ENCODE measurements at places on chromosomes 6 and 20.

DNA sequence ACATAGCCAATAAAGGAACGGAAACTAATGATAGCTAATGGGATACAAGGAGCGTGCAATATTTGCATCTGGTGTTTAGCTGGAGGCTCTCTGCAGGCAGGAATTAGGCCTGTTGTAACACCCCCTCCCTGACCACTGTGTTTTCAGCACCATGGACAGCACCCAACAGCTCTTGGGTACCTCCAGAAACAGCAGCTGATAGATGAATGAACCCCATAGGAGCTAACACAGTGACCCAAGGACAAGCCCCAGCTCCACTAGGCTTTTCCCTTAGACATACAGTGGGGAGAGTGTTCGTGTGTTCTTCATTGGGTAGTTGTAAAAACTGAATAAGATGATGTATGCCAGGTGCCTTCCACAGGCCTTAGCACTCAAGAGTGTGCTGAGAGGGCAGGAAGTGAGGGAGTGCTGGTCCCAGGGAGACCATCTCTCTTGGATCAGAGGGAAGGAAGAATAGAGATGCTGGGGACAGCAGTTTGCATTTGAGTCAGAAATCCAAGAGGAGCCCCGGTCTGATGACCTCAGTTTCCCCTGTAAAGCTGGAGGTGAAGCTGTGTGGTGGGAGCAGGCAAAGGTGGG lies 161.3 kb downstream of the PHACTR3 start:
- no peak for DNase-seq

DNA sequence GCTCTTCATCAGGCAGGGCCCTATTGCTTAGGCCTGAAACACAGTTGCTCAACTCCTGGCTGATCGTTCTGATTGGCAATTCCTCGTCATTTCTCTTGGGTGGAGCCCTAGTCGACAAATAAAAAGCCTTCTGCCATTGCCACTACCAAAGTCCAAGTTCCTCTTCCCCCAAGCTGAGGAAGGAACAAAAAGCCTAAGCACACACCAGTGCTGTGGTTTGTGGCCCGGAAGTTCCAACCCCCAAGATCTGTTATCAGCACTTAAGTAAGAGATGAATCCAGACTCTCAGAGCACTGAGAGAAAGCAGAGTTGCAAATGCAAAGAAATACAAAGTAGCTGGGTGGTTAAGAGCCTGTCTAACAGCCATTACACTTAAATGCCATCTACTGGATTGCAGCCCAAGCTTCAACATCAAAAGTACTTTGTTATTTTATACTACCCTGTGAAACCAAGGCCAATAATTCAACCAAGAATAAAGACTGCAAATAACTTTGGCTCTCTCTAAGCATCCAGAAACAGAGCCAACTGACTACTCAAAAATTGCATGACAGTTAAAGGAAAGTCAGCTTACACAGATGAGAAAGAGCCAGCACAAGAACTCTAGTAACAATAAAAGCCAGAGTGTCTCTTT lies 1024.0 kb downstream of the GRIK2 start:
- DNase-seq, result no peak

- DNase-seq, result no peak
Measured at GRCh38 chr20:23550227-23550626, 18.1 kb downstream of the CST9L start.

DNA sequence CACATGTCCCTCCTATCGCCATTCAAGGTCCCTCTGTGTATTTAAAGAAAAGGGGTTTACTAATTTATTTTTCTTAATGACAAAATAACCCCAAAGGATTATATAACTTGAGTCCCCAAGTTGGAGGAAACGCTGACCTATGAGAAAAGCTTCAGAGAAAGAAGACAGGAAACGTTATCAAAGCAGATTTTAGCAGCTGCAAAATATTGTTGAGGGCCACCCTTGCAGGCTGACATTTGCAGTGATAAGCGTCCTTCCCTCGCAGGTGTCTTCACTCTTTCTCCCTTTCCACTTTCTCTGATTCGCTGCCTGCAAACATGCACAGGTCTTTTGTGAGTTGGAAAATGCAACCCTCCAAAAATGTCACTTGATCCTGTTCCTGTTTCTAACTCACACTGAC lies 103.2 kb upstream of the RIPOR2 start:
- DNase-seq, result no peak

- no peak for DNase-seq
Measured at GRCh38 chr6:122615409-122615808, 5.2 kb downstream of the PKIB start.

GRCh38 chr6:124769811-124770544 lies 192.3 kb upstream of the RNF217 start:
- no peak for DNase-seq

- no peak for DNase-seq
Measured at GRCh38 chr20:41951615-41952014, 333.4 kb upstream of the CHD6 start.

- no peak for DNase-seq
Measured at GRCh38 chr20:48717095-48717672, 110.6 kb downstream of the PREX1 start.

DNA sequence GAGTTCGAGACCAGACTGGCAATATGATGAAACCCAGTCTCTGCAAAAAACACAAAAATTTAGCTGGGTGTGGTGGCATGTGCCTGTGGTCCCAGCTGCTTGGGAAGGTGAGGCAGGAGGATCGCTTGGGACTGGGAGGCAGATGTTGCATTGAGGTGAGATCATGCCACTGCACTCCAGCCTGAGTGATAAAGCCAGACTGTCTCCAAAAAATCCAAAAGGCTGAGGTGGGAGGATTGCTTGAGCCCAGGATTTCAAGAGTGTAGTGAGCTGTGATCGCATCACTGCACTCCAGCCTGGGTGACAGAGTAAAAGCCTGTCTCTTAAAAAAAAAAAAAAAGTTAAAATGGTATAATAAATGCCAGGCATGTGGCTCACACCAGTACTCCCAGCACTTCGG lies 1.3 kb upstream of the PTCRA start:
- DNase-seq, result peak; percentile 57

- DNase-seq, result no peak
Measured at GRCh38 chr6:170156448-170157375, 134.2 kb downstream of the DLL1 start.
